ENCODE measurements at places on chromosomes 1 and 21. TPM values are rescaled to one million over a fixed set of nuclear protein-coding genes. Genes with fewer than 3 reads are reported as not detected.

DCST1 gene
- not detected for total RNA-seq

CAMK2N1 gene
- 2.2 TPM for total RNA-seq

C1orf167 gene
- total RNA-seq, result not detected

SLC2A5 gene
- not detected for total RNA-seq

SYNC gene
- not detected for total RNA-seq

KCNA2 gene
- 0.13 TPM for total RNA-seq

PPFIA4 gene
- 14.7 TPM for total RNA-seq

CFHR1 gene
- not detected for total RNA-seq

CACNA1S gene
- total RNA-seq, result not detected

TMEM52 gene
- total RNA-seq, result 0.80 TPM

HTR6 gene
- not detected for total RNA-seq

CBR1 gene
- total RNA-seq, result 42.6 TPM

ERICH3 gene
- not detected for total RNA-seq

FMO3 gene
- not detected for total RNA-seq

RXRG gene
- total RNA-seq, result not detected

SETSIP gene
- total RNA-seq, result not detected

CELSR2 gene
- total RNA-seq, result 3.3 TPM

OR2T11 gene
- total RNA-seq, result not detected

FCMR gene
- 53.1 TPM for total RNA-seq

BPNT1 gene
- total RNA-seq, result 24.8 TPM
